ENCODE measurements at places on chromosomes 4 and X.

DNA sequence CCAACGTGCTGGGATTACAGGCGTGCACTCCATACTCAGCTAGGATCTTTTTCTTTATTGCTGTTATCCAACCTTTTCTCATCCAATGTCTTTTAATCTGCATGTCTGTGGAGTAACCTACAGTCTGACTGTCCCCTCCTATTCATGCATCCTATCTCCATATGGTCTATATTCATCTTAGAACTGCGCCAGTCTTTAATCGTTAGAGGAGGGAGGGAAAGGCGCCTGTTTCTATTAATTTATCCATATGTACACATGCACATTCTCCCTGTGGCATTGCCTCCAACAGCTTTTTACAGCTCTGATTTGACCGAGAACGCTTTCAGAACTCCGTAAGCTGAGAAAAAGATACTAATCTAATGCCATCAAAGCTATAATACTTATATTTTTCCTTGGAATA, 9.8 kb downstream of the DCTD start:
- DNase-seq: no peak

GRCh38 chrX:65750674-65751469, 83.4 kb downstream of the MSN start:
- peak; percentile 85 for DNase-seq

GRCh38 chrX:110381216-110381615, 22.6 kb downstream of the RTL9 start:
- no peak for DNase-seq

DNA sequence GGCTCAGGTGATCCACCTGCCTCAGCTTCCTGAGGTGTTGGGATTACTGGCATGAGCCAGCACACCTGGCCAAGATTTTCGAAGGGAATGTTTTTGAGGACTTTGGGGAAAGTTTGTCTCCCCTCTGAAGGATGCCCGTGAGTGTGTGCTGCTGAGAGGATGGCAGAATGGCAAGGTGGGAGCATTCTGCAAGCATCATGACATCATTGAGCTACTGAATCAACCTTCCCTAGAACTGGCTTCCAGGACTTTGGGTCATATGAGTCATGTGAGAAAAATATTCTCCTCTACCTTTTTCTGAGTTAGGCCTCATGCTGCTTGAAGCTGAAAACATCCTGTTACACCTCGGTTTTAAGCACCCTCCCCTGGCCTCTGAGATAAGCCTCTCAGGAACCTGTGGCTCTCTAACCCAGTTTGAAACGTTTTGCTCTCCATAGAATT, 31.0 kb downstream of the TMEM131L start:
- DNase-seq: peak; percentile 56

GRCh38 chrX:39016556-39016955, 215.3 kb downstream of the MID1IP1 start:
- no peak for DNase-seq

DNA sequence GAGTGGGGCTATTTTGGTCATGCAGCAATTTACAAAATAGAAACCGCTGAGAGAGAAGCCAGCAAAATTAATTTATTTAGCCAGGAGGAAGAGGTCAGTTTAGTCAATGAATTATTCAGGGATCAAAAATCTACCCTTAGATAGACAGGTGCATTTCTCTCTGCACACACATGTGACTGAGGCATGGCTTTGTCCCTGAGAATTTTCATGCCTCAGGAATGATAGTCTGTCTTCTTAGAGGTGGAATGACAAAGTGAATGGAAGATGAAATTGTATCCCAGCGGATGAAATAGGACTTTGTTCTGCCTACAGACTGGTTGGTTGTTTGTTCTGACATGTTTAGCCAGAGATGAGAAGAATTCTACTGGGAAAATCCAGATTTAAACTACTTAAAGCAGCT, 46.0 kb downstream of the ANKRD50 start:
- no peak for DNase-seq

GRCh38 chr4:124321364-124321763, 391.2 kb downstream of the ANKRD50 start:
- DNase-seq: no peak

- peak; percentile 34 for DNase-seq
Observed at GRCh38 chr4:143377611-143378099, 41.0 kb downstream of the GAB1 start.

GRCh38 chr4:183870997-183871396, 34.1 kb upstream of the STOX2 start:
- DNase-seq: no peak

DNA sequence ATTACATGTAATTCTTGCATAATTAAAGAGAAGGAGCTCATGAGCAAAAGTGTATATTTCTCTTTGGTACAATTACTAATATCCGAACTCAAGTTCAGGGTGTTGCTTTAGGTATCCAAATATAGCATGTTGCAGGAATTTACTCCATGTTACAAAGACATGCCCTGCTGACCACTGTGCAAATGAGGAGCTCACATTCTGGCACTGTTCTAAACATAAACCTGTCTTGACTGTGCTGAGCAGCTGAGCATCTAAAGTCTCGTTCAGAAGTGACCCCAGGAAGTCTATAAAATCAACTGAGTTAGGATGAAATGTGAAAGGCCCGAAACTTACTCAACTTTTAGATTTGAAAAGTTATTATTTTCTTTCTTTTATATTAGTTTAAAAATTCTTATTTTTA, 124.3 kb downstream of the STIM2 start:
- no peak for DNase-seq
